ENCODE measurements at places on chromosomes 5 and 9.

GRCh38 chr5:14902826-14903560 lies 31.4 kb upstream of the ANKH start:
- DNase-seq, result no peak

GRCh38 chr5:134103397-134103796 lies 11.1 kb upstream of the TCF7 start:
- DNase-seq, result no peak

DNA sequence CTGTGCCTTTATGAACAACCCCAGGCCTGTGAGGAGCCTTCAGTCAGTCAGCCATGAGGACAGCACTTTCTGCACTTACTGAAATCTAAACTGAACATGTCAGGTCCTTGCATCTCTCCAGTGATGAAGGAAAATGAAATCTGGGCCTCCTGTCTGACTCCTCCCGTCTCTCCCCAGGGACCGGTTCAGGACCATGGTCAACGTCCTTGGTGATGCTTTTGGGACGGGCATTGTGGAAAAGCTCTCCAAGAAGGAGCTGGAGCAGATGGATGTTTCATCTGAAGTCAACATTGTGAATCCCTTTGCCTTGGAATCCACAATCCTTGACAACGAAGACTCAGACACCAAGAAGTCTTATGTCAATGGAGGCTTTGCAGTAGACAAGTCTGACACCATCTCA lies 77.0 kb upstream of the PLPP6 start:
- no peak for DNase-seq

DNA sequence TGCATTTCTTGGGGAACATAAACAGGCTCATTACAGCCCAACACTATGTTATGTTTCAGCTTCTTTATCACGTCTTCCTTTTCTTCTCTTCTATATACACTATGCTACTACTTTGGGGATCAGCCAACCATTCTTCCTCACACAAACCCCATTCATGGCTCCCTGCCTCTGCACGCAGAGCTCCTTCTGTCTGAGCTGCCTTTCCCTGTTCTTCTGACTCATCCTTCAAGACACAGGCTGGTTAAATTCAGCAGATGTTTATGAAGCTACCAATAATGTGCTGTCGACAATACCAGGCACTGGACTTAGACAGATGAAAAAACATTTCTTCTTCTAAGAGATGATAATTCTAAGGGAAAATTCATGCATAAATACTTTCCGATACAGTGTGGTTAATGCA lies 102.5 kb upstream of the TXNDC8 start:
- no peak for DNase-seq

- DNase-seq, result no peak
Measured at GRCh38 chr9:37650299-37650872, 368 bp upstream of the FRMPD1 start.

GRCh38 chr5:97133101-97133500 lies 9.3 kb downstream of the LIX1 start:
- DNase-seq, result no peak

DNA sequence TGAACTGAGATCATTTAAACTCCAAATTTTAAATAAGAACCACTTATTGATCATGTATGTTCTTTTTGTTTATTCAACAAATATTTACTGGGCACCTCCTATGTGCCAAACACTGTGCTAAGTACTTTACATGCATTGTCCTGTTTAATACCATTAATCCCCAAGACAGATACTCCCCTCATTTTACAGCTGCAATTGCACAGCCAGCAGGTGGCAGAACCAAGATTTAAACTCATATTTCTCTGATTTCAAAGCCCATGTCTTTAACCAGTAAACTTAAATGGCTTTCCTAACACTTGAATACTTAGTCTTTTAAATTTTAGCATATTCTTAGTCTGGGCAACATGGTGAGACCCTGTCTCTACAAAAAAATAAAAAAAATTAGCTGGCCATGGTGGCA lies 43.4 kb upstream of the KIAA1958 start:
- no peak for DNase-seq

DNA sequence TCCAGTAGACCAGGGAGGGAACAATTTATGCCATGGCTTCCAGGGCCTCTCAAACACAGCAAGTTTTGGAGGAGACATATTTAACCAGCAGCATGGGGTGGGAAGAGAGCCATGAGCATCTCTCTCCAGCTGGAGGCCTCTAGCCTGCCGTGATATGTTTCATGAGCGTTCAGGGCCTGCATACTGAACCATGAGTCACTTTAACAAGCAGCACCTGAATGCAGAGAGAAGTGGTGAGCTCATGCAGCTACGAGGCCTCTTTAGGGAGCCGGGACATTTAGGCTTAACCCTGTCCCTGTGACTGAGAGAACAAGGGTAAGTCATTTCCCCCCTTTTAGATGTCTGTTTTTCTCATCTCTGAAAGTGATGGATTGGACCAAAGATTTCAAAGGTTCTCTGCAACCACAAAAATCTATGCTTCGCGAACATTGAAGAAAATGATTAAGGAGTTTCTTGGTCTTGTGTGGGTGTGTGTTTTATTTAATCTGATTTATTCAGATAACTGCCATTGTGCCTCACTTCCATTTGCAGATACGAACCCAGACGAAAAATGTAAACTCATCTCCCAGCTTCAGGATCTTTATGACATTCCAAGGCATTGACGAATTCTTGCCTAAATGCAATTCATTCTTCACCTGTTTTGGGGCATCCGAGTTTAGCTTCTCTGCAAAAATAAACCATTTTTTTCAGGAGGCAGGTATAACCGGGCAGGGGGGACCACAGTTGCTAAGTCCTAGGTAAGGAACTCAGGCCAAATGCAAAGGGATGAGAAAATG lies 157.0 kb downstream of the GABBR2 start:
- no peak for DNase-seq

Data from thyroid gland (tissue), 4 donors.